Islet precursor cell (in vitro differentiated cells): ENCODE measurements at places on chromosomes 1 and 21.

DNA sequence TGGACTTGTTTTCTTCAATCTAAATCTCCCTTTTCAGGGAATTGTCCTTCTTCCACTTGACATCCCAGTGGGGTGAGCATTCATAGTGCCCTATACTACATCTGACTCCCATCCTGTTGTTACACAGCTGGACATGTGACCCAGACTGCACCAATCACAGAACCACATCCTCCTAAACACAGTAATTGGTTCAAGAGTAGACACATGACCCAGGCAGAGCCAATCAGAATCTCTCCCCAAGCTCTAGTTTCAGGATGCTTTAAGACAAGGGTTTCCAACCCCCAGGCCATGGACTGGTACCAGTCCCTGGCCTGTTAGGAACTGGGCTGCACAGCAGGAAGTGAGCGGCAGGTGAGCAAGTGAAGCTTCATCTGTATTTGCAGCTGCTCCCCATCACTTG is 5.6 kb upstream of the DDOST start:
- DNase-seq: peak; percentile 54

DNA sequence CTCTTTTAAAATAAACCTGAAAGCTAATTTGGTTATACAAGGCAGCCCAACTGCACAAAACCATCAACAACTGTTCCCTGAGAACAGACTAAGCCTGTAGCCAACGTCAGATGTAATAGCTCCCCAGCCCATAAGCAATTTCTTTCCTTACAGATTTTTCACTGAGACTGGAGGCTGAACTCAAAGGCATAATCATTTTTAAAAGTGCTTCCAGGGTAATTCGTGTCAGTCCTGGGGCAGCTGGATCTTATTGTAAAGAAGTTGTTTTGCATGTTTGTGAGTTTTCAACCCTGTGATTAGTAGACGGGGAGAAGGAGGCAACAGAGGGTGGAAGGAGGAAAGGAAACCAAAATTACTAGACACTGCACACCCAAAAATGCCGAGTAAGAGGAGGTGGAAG is 3.2 kb downstream of the DPT start:
- no peak for DNase-seq

- peak; percentile 97 for DNase-seq
These were observed 32.2 kb upstream of the EPB41 start for GRCh38 chr1:28882009-28882628.

DNA sequence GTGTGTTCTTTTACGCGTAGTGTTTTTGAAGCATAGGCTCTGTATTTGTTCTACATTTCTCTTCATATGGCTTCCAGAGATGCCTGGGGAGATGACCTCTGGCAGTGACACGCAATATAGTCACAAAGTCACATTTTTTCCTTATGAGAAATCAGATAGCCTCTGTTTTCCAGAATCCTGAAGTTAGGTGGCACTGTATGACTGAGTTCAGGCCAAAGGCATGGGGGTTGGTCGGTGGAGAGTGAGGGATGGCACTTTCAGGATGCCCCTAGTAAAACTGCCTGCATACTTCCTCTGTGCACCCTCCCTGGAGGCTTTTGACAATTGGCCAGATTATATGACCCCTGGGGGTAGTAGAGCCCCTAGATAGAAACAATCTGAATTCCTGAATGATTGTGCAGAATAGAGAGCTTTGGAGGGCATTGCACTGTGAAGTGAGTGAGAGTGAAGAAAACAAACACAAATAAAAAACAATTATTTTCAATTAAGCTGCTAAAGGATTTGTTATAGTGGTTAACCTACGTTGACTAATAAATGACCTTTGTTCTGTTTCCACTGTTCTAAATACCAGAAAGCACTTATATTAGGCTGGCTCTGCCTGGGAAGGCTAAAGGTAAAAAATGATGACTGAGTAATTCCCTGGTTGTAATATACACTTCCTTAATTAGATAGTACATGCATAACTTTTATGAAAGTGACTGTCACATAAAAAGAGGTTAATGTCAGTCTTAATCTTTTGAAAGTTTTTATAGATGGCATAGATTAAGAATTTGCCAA is 1660.8 kb downstream of the PLA2G4A start:
- peak; percentile 77 for DNase-seq

GRCh38 chr1:175865041-175865766 is 121.8 kb upstream of the TNR start:
- DNase-seq: peak; percentile 94
